ENCODE measurements at places on chromosomes 2 and 18.
A peak's percentile ranks its signal among the peaks of the same experiment; 100 is the strongest.

- no peak for DNase-seq
Observed at GRCh38 chr2:15765686-15766302, 174.1 kb downstream of the DDX1 start.

GRCh38 chr2:227164763-227165291, 403 bp downstream of the COL4A3 start:
- DNase-seq, result peak; percentile 8

GRCh38 chr2:222683805-222684204, 12.3 kb downstream of the MOGAT1 start:
- no peak for DNase-seq

DNA sequence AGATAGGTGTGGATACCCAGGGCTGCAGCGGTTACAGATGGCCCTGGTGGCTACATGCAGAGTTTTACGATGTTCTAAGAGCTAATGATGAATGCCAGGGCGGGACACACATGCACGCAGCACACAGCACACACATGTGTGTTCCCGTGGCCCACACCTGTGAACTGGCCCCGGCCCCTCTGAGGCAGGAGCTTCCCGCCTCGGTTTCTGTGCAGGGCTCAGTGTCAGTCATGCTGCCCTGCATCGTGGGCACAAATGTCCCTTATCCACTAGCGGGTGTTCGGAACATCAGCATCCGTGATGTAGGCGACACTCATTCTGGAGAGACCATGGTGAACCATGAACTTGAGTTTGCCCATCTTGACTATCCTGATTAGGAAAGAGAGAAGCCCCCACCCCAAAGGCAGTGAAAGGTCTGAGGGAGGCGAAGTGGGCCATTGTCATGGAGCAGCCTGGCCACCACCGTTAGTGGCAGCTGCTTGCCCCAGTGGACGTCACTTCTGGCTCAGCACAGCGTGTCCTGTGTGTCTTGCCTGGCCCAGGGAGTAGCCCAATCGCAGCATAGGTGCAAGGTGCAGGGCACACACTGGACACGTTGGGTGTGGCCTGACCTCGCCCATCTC, 43.8 kb downstream of the DCDC2C start:
- no peak for DNase-seq

DNA sequence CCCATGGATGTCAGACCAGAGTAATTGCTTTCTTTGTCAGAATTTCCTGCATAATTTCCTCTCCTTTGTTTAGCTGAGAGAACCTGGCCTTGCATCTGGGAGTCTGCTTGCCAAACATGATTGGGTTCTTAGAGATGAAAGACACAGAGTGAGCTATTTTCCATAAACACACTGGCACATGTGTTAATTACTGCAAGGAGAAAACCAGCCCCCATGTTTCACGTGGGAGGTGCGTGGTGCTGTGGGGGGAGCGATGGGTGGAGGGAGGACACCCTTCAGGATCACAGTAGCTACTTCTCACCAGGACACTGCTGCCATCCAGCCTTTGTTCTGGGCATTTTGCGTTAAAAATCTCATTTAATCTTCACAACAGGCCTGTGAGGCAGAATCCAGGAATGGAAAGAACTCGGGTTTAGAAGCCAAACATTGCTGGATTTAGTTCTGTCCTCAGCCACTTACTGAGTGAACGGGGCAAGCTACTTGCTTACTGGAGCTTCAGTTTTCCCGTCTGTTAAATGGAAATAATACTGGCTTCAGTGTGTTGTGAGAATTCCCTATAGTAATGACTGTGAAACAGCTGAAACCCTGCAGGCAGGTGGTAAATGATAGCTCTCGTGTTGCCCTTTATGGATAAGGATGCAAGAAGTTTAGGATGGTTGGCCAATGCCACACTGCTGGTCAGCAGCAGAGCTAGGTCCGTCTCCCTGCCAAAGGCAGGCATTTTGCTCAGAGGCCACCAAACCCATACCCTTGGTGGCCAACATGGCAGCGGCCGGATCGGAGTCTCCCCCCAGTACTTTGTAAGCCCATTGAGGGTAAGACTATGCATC, 100.1 kb upstream of the ASAP2 start:
- peak; percentile 69 for DNase-seq

- no peak for DNase-seq
Observed at GRCh38 chr18:1784113-1784512, 787.2 kb downstream of the METTL4 start.

Measured in NCI-H2029 (cell line).